Stimulated activated CD8-positive, alpha-beta memory T cell treated with anti-CD3 and anti-CD28 coated beads, Interleukin-7, amount 100 ng/mL, for 1 hour (primary cell): ENCODE measurements at places on chromosomes 1 and 21.

DNA sequence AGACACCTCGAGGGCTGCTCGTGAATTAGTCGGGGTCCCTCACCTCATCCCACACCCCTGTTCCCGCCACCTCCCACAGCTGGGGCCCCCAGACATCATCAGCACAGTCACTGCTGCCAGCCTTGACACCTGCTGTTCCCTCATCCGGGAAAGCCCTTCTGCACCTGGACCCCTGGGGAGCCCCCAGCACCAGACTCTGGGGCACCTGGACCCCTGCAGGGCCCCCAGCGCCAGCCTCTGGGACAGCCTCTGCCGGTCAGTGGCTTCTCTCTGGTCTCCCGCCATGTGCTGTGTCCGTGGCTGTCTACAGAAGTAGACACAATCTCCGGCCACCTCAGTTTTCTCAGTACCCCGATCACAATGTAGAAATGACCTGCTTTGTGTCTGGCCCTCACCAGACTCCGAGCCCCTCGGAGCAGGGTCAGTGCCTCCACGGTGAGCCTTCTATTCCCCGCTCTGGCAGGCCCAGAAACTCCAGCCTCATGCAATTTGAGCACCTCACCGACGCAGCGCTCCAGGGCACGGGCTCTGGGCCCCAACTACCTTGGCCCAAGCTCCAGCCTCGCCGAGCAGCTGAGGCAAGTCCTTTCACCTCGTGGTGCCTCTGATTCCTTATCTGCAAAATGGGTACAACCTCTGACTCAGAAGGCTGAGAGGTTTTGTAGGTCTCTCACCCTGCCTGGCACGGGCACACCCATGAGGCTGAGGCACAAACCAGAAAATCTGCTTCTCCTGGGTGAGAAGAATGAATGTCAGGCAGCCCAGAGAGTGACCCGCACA lies 84.7 kb downstream of the RIPK4 start:
- DNase-seq: no peak

DNA sequence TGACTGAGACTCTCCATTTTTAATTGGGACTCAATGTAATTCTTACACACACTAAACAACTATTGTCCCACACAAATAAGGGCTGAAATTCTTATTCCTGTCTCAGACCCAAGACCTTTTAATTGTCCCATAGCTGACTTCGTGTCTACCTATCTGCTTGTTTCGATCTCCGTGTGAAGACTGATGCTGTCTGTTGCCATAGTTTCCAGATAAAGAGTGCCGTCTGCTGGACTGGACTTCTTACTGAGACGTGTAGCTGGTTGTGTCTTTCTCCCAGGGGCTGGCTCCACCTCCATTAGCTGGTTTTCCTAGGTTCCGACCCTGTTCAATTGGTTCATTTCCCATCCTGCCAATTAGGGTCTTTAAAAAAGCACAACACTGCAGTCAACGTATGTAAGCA lies 235.3 kb upstream of the PLXNA2 start:
- DNase-seq: no peak

- DNase-seq: no peak
These were observed 205.0 kb downstream of the TOMM20 start for GRCh38 chr1:234923626-234924025.

DNA sequence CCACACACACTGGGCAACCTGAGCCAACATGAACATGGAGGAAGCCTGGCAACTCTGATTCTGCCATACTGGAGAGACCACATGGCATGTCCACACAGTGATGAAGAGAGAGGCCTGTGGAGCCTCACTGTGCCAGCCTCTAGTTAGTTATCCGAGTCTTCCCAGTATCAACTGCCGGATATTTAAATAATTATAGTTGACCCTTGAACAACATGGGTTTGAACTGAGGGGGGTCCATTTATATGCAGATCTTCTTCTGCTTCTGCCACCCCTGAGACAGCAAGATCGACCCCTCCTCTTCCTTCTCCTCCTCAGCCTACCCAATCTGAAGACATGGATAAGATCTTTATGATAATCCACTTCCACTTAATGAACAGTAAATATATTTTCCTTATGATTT lies 27.8 kb downstream of the DDAH1 start:
- no peak for DNase-seq

DNA sequence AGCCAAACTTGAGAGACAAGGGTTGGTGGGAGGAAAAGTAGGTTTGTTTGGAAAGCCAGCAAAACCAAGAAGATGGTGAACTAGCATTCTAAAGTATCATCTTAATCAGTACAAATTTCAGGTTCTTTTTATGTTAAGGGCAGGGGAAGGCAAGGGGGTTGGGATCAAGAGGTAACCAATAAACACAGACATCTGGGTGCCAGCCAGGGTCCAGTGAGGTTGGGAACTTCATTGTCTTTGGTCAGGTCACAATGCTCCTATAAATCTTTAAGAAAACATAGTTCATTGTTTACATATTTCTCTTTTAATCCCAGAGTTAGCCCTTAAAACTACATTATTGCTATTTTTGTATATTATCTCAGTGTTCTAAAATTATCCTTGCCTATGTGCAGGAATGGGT lies 126.2 kb upstream of the NR5A2 start:
- DNase-seq: no peak

- no peak for DNase-seq
These were observed 45.1 kb downstream of the TRIM11 start for GRCh38 chr1:228361314-228362140.

- DNase-seq: no peak
These were observed at the start of gene CACNA1E for GRCh38 chr1:181483285-181484195. Gene CACNA1E, plus strand, starts transcription at chr1:181483517. Its CDS starts 228 bp downstream, at chr1:181483745.

DNA sequence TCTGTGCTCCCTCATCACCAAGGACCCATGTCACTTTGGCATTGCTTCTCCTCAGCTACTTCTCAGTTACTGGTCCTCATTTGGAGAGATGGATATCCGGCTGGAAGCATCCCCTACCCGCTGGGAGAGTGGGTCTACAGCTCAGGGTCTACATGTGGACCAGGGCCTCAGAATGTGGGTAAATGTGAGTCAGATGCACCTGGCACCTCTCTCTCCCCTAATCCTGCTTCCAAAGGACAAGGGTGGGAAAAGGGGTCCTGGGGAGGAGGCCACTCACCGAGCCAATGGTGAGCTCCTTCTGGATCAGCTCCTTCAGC lies 908 bp downstream of the S100A6 start:
- no peak for DNase-seq

DNA sequence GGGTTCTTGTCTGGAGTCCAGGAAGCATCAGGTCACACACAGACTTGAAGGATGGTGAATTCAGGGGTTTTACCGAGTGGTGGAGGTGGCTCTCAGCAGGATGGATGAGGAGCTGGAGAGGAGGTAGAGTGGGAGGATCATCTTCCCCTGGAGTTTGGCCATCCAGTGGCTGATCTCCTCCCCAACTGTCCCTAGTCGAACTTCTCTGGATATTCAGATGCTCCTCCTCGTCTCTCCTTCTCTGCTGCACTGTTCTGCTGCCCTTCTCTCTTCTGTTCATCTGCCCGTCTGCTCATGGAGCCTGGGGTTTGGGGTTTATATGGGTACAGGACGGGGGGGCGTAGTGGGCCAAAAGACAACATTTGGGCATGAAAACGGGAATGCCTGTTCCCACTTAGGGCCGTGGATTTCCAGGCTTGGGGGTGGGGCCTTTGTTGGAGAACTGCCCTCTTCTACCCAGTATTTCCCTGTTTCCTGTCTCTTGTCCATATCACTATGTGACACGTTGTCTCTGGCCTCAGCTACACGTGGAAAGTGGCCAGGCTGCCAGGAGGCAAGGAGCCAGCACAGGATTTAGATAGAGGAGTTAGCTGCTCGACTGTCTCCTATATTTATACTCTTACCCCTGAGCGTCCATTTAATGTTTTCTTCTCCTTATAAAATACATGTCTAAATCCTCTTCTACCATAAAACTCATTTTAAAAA lies 76.7 kb downstream of the SIPA1L2 start:
- DNase-seq: no peak

DNA sequence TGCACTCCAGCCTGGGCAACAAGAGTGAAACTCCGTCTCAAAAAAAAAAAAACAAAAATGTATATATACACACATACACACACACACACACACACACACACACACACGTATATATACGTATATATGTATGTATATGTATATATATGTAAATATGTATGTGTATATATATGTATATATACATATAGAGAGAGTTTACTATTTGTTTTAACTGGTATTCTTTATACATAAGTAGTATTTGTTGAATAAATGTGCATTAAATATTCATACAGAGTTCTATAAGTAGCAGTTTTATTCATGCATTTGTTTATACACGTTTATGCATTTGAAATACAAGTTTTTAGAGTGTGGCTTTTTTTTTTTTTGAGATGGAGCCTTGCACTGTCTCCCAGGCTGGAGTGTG lies 113.6 kb downstream of the ZMYM4 start:
- DNase-seq: no peak

GRCh38 chr1:224980181-224980580 lies 50.7 kb downstream of the DNAH14 start:
- DNase-seq: no peak

- no peak for DNase-seq
These were observed 142.9 kb downstream of the BACH1 start for GRCh38 chr21:29441651-29442050.

GRCh38 chr1:168335500-168335899 lies 54.8 kb downstream of the TBX19 start:
- no peak for DNase-seq

- no peak for DNase-seq
These were observed 83.9 kb downstream of the MAST2 start for GRCh38 chr1:45887156-45887842.

GRCh38 chr1:211684791-211685190 lies 9.4 kb upstream of the NEK2 start:
- DNase-seq: no peak

GRCh38 chr1:183734543-183735036 lies 70.3 kb upstream of the RGL1 start:
- DNase-seq: no peak

- DNase-seq: no peak
These were observed 19.9 kb downstream of the SGIP1 start for GRCh38 chr1:66553846-66554245.

- DNase-seq: no peak
These were observed 76.7 kb upstream of the ZNF326 start for GRCh38 chr1:89918127-89918793.

DNA sequence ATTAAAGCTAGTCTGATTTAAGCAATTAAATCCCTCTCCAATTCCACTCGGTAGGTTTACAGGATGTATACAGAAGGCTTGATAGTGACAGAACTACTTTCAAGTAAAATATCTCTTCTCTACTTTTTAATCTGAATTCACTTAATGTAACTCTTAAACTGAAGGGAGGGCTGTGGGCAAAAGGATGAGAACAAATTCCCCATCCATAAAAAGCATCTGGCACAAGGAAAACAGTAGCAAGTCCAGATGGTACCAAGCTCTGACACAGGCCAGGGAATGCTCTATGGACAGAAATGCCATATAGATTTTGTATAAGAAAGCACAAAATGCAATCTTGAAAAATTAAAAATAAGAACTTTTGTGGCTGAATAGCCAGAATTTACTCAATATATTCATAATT lies 53.1 kb upstream of the USH2A start:
- no peak for DNase-seq

GRCh38 chr1:221015159-221015790 lies 136.0 kb downstream of the HLX start:
- no peak for DNase-seq

DNA sequence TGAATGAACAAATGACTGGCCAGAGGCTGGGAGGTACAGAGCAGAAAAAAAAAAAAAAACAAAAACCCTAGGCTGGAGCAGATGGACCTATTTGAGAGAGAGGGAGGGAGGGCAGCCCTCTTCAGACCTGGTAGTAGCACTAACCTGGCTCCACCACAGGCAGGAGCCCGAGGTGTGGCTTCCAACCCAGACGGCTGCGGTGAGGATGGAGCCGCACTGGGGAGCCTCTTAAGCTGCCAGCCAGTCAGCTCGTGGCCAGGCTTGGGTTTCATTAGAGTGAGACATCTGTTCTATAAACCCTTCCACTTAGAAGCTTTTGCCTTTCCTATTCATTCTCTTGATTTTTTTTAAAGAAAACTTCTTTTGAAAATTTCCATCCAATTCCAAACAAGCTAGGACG lies 16.8 kb downstream of the LGR6 start:
- DNase-seq: no peak

DNA sequence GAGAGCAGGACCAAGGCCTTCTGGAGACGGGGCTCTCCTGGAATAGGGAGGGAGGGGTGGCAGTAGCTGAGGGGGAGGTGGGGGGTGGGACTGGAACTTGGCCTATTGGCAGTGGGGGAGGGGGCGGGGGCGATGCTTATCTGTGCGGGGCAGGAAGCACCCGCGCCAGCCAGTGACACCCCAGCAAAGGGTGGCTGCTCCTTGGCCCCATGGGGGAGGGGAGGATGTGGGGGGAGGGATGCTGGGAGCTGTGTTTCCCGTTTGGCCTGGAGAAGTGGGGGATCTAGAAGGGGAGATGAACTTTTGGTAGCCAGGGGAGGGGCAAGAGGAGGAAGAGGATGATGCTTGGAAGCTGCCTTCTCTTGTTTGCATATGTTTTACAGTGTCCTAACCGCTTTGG lies 11.0 kb downstream of the ZBTB7B start:
- DNase-seq: no peak

DNA sequence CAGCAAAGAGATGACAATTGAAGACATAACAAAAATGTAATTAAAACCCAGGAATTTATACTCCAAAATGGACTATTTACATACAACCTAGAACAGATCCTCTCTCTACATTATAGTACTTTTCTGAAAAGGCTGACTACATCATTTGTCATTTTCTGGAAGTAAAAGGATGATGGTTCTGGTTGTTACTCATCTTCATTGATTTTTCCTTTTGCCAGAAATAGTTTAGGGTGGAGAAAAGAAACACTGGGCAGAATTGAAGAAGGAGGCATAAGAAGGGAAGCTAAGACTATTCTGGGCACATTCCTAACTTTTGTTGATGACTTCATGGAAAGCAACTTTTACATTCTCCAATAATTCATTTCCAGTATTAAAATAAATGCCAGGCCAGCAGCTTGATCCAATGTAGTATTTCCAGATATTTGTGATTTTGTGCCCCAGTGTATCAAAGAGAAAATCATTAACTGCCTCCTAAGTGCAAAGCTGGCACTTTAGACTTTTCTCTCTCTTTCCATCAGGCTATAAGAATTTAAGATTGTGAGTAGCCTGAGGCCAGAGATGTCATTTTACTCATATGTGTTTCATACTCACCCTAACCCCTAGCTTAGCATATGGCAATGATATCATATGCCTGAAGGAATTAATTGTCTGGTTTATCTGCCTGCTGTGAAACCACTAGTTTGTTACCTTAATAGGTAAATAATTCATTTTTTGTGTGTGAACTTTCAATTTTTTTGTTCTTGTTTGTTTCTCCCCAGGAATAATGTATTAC lies 369.5 kb upstream of the LYPLAL1 start:
- no peak for DNase-seq
